ENCODE measurements at places on chromosomes 2 and 18.

- no peak for DNase-seq
Measured at GRCh38 chr2:162092008-162092390, 18.0 kb upstream of the DPP4 start.

DNA sequence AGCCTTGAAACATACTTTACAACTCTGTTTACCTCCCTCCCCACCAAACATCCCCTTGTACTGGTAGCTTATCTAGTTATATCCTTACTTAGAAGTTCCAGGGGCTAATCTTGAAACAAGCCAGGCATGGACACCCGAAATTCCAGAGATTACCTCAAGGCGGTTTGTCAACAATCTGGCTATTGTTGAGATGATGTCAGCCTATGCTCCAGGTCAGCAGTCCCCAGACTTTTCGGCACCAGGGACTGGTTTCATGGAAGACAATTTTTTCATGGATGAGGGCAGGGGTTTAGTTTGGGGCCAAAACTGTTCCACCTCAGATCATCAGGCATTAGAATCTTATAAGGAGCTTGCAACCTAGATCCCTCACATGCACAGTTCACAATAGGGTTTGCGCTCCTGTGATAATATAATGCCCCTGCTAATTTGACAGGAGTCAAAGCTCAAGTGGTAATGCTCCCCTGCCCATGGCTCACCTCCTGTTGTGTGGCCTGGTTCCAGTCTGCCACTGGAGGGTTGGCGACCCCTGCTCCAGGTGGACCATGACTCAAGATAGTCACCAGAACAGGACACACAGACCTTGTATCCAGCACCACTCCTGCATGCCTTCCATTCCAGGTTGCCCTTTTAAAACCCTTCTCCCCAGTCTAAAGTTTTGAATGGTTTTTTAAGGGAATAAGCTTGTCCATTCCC lies 171.2 kb downstream of the SPAG16 start:
- DNase-seq = no peak

DNA sequence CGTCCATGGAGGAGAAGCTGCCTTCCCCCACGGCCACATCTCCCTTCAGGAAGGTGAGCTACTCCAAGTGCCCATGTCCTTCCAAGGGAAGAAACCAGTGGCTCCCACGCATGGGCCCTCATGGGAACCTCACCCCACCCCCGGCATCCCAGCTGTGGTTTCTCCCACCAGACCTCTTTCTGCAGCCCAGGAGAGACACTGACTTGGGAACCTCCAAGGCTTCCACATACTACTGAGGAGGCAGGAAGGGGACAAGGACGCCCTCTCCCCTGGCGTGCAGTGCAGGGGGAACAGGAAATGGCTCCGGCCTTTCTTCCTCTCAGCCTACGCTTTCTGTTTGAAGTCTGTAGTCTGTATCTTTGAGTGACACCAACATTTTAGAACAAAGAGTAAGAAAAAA lies 104.5 kb upstream of the EPC2 start:
- DNase-seq = no peak

GRCh38 chr2:120436885-120437603 lies 91.1 kb downstream of the INHBB start:
- DNase-seq = peak; percentile 37

DNA sequence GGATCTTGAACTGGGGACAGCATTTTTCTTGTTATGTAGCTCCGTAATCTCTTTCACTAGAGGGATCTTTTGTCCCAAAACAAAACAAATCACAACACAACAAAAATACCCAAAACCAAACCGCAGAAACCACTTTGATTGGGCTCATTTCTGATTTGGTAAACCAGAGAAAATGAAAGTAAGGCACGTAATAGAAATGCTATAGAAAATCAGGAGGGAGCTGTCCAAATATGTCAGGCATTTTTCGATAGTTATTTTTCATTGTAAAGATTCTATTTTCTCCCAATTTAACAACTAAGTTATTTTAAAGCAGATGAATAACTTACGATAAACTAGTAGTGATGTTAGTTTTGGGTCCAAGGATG lies 406.5 kb downstream of the XIRP2 start:
- DNase-seq = no peak

DNA sequence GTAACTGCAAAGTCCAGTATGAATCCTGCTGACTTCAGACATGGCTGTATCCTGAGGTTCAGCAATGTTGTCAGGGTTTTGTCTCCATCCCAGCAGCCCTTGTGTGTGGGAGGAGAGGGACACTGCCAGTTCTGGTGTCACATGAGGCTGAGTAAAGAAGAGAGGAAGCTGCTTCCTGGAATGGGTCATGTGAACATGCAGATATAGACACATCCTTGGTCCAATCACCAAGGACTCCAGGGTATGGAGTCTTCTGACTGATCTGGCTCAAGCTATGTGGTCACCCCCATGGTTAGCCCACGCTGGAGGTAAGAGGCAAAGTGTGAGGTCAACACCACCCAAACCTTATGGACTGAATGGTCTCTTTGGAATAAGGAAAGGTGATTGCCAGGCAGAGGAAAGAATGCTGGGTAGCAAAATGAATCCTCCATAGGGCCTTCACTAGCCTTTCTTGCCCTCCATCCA lies 134.4 kb upstream of the SLC1A4 start:
- no peak for DNase-seq

DNA sequence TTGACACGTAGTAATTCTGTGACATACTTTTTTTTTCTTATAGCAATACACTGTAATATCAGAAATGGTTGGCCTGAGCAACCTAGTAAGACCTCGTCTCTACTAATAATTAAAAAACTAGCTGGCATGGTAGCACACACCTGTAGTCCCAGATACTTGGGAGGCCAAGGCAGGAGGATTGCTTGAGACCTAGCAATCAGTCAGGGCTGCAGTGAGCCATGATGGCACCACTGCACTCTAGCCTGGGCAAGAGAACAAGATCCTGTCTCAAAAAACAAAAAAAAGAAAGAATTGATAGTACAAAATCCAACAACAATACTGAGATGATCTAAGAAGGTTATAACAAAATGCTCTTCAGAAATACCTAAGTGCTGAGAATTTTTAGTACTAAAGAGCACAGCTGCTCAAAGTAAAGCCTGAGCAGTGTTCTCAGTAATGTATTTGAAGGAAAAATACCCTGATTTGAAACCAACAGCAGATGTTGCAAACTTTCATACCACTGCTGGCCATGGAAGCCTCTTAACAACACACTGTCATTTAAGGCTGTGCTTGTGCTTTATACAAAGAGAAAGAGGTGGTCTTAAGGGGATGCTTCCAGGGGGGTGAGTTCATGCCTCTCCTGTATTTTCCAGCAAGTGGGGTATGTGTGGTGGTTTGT lies 132.6 kb upstream of the CDCA7 start:
- DNase-seq = no peak

DNA sequence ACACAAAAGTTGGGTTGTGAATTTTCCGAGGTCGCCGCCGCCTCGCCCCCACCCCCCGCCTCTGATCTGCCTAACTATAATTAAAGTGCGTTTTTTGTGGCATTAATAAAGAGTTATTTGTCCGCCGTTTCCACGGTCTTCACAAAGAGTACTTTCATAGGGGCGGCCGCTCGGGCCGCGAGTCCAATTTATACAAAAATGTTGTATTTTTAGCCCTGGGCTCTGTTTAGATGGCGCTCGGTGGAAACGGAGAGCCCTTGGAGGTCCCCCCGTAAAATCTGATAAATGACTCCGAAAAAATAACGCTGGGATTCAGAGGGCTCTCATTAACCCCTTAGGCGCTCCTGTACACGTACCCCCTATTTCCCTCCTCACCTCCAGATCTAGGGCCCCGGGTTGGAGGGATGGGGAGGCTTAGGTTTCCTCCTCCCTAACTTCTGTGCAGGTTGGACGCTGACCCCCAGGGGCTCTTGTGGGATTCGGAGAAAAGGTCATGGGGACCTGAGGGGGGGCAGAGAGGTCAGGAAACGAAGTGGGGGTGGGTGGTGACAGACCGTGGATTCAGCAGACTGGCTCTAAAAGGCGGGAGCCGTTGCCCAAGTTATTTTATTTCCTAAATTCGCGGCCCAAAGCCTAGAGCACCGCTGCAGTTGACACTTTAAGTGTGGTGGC lies 1.9 kb downstream of the CYP26B1 start:
- no peak for DNase-seq

- DNase-seq = peak; percentile 54
Measured at GRCh38 chr18:40413160-40413559, 1541.9 kb upstream of the PIK3C3 start.

- no peak for DNase-seq
Measured at GRCh38 chr2:205484764-205485163, 197.5 kb upstream of the NRP2 start.

- peak; percentile 88 for DNase-seq
Measured at GRCh38 chr2:98757904-98758421, 27.0 kb upstream of the MGAT4A start.

GRCh38 chr18:30639361-30639760 lies 403.2 kb downstream of the DSC3 start:
- no peak for DNase-seq

- DNase-seq = no peak
Measured at GRCh38 chr2:1207962-1208510, 205.2 kb upstream of the TPO start.

- peak; percentile 11 for DNase-seq
Measured at GRCh38 chr2:186503827-186504606, 18.0 kb downstream of the ZC3H15 start.

- no peak for DNase-seq
Measured at GRCh38 chr18:23964282-23965238, 50.0 kb upstream of the TTC39C start.

DNA sequence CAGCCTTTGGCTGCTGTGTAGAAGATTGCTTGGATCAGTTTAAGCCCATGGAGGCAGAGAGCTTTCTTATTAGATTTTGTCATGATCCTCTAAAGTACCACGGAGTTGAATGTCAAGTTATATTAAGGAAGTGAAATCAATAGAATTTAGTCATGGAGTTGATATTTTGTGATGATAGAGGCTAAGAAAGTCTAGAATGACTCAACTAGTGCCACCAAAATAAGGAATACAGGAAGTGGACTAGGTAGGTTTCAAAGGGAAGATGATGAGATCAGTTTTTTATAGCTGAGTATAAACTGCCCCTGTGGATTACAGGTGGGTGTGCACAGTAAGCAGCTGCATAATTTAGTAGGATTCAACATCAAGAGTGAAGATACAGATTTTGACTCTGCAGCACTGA lies 25.2 kb downstream of the FBXO36 start:
- no peak for DNase-seq

- DNase-seq = no peak
Measured at GRCh38 chr18:8307960-8308359, 301.3 kb upstream of the RAB12 start.

DNA sequence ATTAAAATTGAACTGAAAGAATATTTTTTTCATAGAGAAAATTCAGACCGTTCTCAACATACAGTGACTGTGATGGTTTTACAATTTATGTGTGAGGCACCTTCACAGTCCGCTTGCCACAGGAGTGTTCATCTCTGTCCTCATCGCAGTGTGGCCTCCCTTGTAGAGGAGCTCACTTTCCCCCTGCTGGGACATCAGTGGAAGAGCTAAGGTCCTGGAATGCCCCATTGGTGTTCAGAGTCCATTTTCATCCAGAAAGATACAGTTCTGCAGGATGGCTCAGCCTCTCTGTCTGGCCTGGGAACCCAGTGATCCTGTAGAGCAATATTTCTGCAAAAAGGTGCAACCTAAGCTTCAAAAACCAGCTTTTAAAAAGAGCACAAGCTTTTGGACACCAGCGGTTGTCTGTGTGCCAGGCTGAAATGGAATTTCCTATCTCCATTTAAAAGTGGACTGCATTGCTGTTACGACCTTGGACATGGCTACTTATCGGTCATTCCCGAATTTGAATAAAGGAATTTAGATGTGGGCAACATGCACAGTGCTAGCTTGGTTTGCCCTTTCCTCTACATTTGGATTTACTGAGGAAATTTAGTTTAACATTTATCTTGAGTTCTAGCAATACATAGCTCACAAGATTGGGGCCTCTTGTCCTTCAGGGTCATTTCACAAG lies 26.7 kb upstream of the FAM237A start:
- no peak for DNase-seq

DNA sequence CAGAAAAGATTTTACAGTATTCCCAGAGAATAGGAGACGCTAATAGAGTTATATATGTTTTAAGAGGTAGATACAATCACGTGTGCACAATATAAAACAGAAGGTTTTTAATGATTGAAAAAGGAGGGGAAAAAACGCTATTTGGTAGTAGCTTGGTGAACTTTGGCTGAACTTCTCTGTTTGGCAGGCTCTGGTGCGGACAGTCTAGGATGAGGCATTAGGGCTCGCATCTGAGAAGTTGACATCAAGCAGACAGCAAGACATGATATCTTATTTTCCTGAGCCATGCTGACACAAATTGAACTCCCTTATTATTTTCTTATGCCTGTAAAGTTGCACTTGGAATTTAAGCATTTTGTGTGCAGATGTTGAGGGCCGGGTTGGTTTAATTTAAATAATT lies 176.6 kb downstream of the EN1 start:
- DNase-seq = peak; percentile 94

GRCh38 chr2:69376403-69376802 lies 10.6 kb downstream of the GFPT1 start:
- DNase-seq = no peak

DNA sequence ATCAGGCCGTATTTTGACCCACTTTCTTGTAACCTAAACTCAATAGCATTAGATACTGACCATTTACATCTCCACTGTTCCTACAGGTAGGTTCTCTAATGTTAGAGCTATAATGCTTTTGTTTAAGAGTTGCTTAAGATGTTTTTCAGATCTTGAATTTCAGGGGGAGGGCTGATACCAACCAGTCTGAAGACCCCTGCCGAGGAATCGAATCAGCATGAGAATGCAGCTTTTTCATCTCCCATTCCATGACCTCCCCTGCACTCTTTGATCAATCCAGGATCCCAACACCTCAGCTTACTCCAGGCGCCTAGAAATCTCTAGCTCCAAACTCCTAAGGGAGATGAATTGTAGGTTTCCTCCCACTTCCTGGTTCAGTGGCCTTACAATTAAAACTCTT lies 120.5 kb upstream of the MC4R start:
- DNase-seq = no peak

DNA sequence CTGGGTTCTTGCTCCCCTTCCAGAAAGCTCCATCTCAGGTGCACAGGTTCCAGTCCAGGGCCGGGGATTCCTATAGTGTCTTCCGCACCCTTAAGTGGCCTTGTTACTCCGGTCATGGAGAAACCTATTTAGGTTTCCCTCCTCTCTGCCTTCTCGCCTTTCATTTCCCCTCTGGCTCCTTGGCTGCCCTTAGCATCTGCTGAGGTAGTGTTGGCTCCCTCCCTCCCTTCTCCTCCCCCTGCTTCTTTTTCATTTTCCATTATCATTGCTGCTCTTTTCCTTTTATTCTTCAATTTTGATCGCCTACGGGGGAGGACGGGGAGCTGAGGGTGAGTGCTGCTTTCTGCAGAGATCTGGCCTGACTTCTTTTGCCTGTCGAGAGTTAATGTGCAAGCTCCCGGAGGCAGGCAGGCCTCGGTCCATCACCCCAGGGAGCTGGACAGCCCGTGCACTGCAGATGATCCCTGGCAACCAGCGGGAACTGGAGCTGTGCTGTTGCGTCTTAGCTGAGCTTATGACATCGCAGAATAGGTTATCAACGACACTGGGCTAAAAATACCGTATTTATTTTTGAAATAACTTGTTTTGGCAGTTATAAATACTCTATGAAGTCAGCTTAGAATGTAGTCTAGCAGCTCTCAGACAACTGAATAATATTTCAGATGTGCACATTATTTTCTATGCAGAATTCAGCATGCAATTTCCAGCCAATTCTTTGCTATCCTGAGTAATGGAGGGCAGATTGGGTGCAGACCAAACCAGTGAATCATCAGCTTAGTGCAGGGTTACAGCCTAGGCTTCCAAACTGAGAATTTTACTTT lies 141.9 kb downstream of the SLC4A3 start:
- peak; percentile 92 for DNase-seq

- DNase-seq = no peak
Measured at GRCh38 chr2:130853391-130853790, 16.7 kb downstream of the ARHGEF4 start.

GRCh38 chr2:38492042-38492615 lies 110.6 kb downstream of the HNRNPLL start:
- DNase-seq = no peak

All from muscle of back (tissue), 13 donors.